ENCODE measurements at places on chromosomes 7 and 10. TPM values are rescaled to one million over a fixed set of nuclear protein-coding genes. Genes with fewer than 3 reads are reported as not detected.

The HOXA10 gene
- 19.7 TPM for total RNA-seq

The ZNF804B gene
- not detected for total RNA-seq

The CYP26C1 gene
- total RNA-seq, result 0.22 TPM

GRCh38 chr7:79050603-79051002, 402.9 kb downstream of the MAGI2 start:
- no peak for DNase-seq

GRCh38 chr7:4670791-4671190, 11.3 kb upstream of the FOXK1 start:
- DNase-seq, result no peak

DNA sequence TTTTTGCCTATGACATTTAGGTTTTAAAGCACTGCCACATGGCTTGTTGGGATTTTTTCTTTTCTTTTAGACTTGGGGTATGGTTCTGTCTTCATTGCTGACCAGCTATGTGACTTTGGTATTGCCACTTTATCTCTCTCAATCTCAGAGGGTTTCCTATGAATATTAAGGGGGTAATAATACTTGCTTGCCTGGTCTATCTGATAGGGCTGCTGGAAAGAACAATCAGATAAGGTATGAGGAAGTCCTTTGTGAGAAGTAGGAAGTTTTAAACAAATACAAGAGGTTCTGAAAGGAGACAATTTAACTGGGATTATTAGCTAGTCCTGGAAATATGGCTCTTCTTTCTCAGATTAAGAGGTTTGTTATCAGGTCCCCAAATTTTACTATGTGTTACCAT, 80.8 kb downstream of the ZNF92 start:
- DNase-seq, result no peak

GRCh38 chr10:28679581-28680357, 2.4 kb downstream of the BAMBI start:
- DNase-seq, result no peak

GRCh38 chr10:69728335-69728870, 73.3 kb upstream of the COL13A1 start:
- DNase-seq, result no peak

DNA sequence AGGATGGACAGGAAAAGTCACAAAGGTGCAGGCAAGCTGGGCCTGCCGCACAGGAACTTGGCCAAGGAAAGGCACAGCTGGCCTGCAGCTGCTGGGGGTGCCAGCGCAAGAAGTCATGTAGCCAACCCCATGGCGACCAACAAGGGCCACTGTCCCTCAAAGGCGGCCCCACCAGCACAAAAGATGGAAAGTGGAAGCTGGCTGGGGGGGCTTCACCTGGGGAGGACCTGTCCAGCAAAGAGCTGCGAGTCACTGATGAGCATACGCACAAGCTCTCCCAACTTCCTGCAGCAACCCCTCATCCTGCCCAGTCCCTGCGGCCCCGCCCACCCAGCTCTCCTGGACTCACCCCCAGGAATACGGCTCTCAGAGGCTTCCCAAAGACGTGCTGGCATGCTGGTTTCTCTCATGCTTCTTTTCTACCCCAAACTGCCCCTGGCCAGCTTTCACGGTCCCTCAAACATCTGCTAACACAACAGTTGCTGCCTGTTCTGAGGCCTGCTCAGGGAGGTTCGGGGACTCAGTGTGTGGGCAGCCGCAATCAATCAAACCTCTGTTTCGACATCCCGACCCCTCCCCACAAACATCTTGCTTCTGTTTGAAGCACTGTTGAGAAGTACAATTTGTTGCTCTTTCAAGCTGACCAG, 67.6 kb downstream of the FAM53B start:
- no peak for DNase-seq

All from mesenteric fat pad (tissue), 1 donor.